ENCODE measurements at places on chromosomes 2 and 18.

DNA sequence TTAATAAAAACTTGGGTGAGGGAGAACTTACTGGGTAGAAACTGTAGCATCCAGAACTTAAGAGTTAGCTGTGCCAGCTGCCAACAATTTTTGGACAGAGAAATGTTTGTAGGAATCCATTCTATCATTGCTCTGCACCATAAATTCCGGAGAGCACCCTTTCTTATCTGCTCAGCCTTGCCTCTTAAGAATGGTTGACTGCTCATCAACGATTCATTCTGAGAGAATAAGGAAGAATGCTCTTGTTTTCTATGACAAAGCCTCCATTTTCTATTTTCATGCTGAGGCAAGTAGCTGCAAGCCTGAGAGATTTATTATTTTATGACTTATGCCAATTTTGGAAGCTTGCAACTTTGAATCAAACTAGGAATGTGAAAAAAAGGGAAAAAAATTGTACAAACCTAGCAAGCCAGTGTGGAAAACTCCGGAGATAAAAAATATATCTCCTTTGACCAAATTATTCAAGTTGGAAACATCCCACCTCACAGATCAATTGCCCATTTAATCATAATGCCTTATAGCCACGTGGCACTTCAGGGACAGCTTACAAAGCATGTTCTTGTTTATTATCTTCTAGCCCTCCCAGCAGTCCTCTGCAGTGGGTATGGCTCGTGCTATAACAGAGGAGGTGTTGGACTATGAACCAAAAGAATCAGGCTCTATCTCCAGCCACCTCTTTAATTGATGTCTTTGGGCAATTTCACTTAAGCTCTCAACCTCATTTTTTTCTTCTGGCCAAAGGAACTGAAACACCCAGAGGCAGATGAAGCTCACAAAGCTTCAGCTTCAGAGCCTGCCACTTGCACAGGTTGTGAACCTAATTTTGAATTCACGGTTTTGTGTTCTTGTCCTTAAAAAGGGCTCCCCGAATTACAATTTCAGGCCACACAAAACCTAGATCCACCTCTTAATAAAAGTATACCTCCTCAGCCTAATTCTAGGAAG, 40.9 kb upstream of the ATL2 start:
- ATAC-seq: no peak

- peak; percentile 90 for ATAC-seq
Observed at GRCh38 chr2:8408560-8409460, 273.0 kb upstream of the ID2 start.

DNA sequence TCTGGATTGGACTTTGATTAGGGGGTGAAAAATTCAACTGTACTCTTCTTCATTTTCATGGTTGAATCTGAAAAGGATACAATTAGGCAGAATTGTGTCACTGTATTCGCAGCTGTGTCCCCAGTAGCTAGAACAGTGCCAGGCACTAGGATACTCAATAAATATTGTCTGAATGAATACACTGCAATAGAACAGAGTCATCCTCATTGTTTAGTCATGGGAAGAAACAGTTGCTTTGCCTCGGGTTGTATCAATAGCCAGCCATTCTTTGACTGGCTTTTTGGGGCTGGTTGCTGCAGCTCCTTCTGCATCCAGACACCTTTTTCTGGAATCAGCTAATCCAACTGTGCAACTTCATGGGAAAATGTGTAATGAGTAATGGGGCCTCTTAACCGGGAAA, 18.1 kb upstream of the DYNC1I2 start:
- ATAC-seq: no peak

GRCh38 chr2:109234355-109234754, 105.3 kb downstream of the SH3RF3 start:
- ATAC-seq: no peak

DNA sequence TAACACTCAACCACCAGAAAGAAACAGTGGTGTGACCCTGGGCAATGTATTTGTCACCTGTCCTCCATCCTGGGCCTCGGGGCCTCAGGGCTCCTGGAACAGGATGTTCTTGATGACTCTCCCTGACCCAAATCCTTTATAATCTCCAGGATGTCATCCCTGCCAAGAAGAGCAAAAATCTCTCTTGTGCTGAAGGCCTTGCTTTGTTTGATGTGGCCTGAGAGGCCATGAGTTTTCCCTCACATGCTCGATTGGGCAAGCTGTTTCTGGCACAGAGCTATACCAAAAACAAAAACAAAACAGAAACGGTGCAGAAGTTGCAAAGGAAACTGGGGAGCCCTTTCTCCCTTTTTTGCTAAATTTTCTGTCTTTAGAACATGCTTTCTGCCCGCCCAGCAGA, 35.7 kb upstream of the ST3GAL5 start:
- no peak for ATAC-seq

DNA sequence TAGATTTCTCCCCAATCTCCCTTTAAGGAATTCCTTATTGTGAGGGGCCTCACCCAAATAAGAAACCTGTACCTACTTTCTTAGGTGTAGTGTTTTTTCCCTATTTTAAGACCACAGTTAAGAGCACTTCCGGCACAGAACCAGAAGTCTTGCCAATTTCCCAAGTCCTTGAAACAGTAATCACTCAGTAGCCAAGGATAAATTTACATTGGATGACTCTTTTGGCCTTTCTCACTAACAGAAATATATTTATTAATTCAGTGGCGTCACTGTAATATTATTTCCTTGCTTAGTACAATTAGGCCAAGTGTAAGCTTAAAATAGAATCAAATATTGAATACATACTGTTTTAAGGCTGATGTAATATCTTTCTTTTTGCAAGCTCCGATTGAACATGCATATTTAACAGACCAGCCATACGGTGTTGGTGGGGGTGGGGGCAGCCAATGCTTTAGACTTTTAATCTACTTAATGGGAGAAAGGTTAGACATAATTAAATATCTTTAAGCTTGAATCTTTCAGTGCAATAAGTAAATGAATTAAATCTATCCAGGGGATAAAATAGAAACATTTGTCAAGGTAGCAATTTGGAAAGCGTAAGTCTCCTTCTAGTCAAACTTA, 50.8 kb upstream of the ITGA6 start:
- no peak for ATAC-seq

- ATAC-seq: no peak
Observed at GRCh38 chr2:180056367-180057118, 49.4 kb upstream of the CWC22 start.

GRCh38 chr2:9555297-9556120, at the start of gene ADAM17:
ADAM17 (minus strand) TSS chr2:9555830; CDS start chr2:9555605, 225 bp downstream.
- peak; percentile 98 for ATAC-seq

DNA sequence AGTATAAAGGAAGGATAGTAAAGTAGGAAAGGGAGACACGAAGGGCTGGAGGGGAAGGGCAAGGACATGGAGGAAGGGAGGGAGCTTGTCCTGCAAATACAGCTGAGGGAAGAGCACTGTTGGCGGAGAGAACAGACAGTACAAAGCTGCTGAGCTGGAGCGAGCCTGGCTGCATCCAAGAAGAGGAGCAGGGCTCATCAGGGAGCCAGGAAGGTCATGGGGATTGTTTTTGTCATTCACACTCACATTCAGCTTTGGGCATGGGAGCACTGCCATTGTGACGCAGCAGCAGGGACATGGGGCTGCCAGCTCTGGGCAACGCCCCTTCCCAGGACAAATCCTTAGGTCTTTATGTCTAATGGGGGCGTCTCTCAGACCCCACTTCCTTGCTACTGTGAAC, 125.1 kb downstream of the COPS8 start:
- ATAC-seq: no peak

- no peak for ATAC-seq
Observed at GRCh38 chr18:57518533-57518932, 68.0 kb downstream of the FECH start.

DNA sequence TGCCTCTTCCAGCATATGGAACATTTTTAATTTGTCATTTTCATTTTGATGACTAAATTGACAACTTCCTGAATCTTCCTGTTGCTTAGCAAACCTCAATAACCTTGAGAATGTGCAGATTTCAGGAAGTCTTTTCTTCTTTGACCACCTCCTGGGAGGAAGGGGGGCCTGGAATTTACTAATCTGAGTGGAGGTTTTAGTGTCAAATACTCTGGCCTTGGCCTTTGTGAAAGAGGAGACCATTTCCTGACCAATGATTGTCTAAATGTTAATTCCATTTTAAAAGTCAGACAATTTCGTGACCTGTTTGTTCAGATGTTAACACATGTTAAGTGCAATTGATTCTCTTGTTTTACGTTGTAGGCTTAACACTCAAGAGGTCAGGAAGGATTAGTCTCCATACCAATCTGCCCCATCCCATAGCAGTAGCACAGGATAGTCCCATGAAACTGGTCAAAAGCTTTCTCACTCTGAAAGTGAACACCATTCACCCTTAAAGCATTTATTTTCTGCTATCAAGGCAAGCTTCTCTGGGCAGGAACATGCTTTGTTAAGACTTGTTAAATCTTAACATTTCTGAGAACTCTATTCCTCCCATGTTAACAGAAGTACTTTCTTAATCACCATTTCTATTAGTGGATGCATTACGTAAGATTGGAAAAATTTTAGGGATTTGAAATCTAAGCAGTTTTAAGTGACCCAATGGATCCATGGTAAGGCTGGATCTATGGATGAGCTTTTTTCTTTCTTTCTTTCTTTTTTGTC, 219.6 kb downstream of the RND3 start:
- ATAC-seq: no peak

DNA sequence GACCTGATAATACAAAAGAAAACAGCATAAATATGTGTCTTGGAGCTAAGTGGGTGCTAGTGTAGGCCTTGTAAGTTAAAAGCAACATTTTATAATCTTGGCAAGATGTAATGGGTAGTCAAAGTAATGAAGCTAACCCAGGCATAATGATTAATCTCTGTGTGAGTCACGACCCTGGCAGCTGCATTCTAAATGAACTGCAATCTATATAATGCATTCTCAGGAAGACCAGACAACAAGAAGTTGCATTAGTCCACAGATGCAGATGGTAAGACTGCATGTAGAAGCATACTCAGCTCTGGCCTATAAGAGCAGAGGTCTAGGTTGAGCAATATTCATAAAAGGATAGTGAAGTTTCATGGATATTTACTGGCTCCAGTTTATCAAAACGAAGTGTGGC, 85.6 kb upstream of the ETAA1 start:
- ATAC-seq: no peak

- ATAC-seq: peak; percentile 87
Observed at GRCh38 chr2:230234122-230234722, 8.7 kb downstream of the SP140 start.

DNA sequence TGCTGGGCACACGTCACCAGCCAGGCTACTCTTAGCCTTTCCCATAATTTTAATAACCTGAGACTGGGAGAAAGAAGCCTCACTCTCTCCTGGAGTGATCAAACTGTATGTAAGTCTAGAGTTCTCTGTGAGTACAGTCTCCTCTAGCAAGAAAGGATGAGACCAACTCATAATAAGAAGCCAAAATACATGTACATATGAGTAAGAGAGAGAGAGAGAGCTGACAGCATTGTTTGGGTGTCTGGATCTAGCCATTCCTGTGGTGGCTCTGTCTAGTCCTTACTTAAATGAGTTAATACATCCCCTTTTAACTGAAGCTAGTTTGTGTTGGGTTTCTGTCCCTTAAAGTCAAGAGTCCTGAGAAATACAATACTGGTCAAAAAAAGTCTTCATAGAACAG, 26.0 kb upstream of the ANXA4 start:
- ATAC-seq: no peak

DNA sequence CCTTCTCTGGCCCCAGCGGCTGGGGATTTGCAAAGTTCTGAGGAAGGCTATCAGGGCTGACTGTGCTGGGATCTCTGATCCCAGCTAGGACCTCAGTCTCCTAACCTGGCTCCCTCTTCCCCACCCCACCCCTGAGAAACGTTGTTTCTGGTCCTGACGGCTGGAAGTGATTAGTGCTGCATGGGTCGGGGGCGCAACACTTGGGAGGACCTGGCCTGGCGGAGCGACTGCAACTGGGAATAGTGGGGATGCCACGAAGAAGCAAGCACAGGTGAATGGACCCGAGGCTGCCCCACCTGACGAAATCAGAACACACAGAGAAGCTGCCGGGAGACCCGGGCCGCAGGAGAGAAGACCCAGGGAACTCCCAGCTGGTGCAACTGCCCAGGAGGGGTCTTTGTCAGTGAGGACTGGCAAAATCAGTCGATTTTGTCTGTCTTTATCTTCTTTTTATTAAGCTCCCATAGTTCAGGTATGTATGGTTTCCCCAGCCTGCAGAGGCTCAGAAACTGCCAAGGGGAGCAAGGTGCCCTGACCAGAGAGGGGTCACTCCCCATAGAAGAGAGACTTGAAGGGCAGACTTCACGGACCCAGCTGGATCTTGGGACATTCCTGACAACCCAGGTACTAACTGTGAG, 656 bp upstream of the LBX2 start:
- ATAC-seq: no peak

Measured in stimulated activated memory B cell treated with anti-CD40 and anti-IgM and Interleukin-4, amounts not matched to agents 10 μg/mL and 1 μg/mL and 100 μg/mL, for 72 hours (primary cell).